Subcutaneous adipose tissue (tissue), 4 donors: ENCODE measurements at places on chromosomes 16 and 17. TPM values are rescaled to one million over a fixed set of nuclear protein-coding genes. Genes with fewer than 3 reads are reported as not detected.

TNS4 gene
- total RNA-seq, result not detected

KRTAP4-4 gene
- total RNA-seq, result not detected

FNDC8 gene
- not detected for total RNA-seq

HSD11B2 gene
- total RNA-seq, result 0.22 TPM

RRAD gene
- total RNA-seq, result 15.3 TPM

DDX52 gene
- 15.6 TPM for total RNA-seq

DEXI gene
- total RNA-seq, result 73.8 TPM

EVI2A gene
- total RNA-seq, result 105 TPM
